ENCODE measurements at places on chromosomes 12 and 14. TPM values are rescaled to one million over a fixed set of nuclear protein-coding genes. Genes with fewer than 3 reads are reported as not detected.

DNA sequence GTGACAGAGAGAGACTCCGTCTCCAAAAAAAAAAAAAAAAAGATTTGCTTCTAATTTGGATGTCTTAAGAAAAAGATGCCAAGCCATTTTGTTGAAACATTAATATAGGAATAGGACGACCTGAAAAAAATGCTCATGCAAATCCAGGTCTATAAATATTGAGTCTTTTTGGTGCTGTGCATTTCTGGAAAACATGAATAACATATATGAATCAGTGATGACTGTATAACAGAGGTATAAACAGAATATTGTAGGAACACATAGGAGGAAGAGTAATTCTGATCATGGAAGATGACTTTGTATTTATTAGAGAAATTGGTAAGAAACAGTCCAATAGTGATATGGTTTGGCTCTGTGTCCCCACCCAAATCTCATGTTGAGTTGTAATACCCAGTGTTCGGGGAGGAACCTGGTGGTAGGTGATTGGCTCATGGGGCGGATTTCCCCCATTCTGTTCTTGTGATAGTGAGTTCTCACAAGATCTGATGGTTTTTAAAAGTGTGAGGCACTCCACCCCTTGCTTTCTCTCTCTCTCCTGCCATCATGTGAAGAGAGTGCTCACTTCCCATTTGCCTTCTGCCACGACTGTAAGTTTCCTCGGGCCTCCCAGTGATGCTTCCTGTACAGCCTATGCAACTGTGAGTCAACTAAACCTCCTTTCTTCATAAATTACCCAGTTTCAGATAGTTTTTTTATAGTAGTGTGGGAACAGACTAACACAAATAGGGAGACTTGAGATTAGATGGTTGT is 3.0 kb upstream of the SRSF5 start:
- ATAC-seq, result no peak

DNA sequence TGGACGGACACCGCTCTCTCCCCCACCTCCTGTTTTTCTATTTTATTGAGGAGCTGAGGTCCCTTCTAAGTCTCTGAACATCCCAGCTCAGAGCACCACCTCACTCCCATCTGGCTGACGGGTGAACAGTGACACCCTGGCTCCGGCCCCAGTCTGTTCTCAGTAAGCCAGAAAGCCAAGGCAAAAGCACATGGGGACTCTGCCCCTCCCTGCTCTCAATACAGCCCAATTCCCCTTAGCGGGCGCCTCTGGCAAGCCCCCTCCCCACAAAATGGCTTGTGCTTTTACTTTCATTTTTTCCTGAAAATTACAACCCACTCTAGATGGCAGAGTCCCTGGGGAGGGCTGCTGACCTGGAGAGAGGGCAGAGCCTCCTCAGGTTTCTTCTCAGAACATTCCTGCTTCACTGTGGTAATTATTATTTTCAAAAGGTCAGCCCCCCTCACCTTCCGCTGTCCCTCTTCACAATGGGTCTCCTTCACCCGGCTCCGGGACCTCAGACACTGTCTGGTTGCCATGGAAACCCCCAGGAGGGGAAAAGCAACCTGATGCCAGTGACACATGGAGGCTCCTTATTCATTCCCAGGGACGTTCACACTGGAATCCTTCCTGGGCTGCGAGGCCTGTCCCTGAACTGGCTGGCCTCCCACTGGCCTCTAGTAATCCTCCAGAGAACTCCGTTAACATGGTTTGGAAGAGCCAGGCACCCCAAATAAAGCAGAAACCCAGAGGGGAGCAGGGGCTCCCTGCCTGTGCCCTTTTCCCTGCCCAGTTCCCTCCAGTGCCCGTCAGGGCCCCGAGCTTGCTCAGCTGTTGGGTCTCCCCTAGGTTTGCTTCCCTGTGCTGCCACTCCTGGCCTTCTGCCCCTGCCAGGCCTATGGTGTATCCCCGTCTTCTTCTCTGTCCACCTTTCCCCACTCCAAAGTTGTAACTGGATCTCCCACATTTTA is 15.9 kb downstream of the COL2A1 start:
- ATAC-seq, result no peak

GRCh38 chr14:37869633-37870032 is 274.2 kb downstream of the TTC6 start:
- no peak for ATAC-seq

NUAK1 gene
- total RNA-seq, result 7.4 TPM

PMCH gene
- total RNA-seq, result not detected

CPNE6 gene
- total RNA-seq, result 1.5 TPM

ARF6 gene
- total RNA-seq, result 52.8 TPM

CDK17 gene
- total RNA-seq, result 56.3 TPM

MBD6 gene
- 22.6 TPM for total RNA-seq
